Fibroblast of mammary gland (primary cell): ENCODE measurements at places on chromosomes 1 and 21.

- DNase-seq, result peak; percentile 42
These were observed 155.2 kb upstream of the KAZN start for GRCh38 chr1:14443164-14443787.

GRCh38 chr1:45455162-45455561, 35.8 kb downstream of the TESK2 start:
- DNase-seq, result no peak

GRCh38 chr1:242787968-242788367, 263.5 kb upstream of the PLD5 start:
- no peak for DNase-seq

DNA sequence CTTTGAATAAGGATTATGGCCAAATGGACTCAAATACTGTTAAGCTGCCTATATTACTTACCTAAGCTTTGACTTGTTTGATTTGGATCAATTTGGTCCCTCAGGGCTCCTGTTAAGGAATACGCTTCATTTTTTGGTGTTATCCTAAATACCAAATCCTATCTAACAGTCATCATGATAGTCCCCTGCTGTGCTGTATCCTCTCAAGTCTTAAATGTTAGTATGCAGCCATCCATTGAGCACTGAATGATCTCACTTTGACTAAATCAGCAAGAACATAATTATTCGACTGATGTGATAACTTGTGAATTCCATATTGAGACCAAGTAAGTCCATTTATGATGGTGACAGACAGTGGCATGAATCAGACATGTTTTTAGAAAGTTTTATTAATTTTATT, 53.1 kb upstream of the ATF3 start:
- no peak for DNase-seq

DNA sequence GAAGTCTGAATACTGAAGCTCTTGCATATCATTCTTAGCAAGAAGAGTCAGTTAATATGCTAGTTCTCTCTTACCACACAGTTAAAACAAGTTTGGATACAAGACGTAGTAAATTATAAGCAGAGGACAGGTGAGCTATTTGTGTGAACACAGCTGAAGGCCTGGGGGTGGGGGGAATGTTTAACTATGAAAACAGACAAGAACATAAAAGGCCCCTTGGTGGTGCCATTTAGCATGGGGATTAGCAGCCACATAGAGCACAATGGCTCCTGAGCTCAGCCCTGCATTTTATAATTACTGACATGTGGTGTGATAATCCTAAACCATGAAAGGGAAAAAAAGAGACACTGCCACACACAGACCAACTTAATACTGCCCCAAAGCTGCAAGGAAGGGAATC, 94.8 kb downstream of the TGFBR3 start:
- no peak for DNase-seq

GRCh38 chr1:184752656-184753055, 2.0 kb downstream of the EDEM3 start:
- no peak for DNase-seq

- DNase-seq, result no peak
These were observed 11.6 kb downstream of the FAAH start for GRCh38 chr1:46405724-46406123.

GRCh38 chr1:223844787-223845036, 1.0 kb downstream of the TP53BP2 start:
- DNase-seq, result no peak

DNA sequence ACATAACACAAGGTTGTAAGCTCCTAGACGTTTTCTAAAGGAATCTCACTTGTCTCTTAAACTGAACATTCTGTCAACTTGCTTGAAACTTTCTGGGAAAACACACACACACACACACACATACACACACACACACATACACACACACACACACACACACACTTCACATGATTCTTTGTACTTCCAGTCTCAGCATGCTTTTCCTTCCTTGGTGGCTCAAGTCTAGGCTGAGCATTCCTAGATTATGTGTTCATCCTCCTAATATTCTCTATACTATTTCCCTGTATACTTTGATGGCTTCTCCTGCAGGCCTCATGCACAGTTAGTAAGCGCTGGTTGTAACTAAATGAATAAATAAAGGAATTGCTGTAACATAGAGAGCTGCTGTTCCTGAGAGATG, 372.1 kb downstream of the PTPRC start:
- no peak for DNase-seq

- peak; percentile 68 for DNase-seq
These were observed 125.0 kb downstream of the GPR52 start for GRCh38 chr1:174572771-174573170.

GRCh38 chr1:206890125-206891060, 6.8 kb upstream of the IL24 start:
- DNase-seq, result peak; percentile 71

DNA sequence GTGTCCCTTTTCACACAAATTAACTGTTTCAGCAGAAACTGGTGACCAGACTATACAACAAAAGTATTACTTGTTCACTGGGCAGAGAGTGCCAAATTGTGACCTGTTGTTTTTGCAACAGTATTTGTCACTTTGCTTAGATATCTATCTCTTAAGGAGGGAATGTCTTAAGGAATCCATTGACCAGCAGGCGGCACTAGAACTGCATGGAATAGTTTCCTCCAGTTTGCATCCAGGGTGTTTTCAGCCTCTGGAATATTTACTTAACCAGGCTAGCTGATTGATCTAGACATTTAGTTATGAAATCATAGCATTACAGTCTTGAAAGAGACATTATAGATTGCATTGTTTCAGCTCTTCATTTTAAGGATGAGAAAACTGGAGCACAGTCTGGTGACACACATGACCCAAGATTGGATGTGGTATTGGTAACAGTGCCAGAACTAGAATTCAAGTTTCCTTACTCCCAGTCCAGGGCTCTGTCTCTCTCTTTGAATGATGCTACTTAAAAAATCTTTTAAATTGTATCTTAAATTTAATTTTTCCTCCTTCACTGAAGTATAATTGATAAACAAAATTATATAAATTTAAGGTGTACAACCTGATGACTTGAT, 16.9 kb downstream of the RPTN start:
- DNase-seq, result peak; percentile 80

DNA sequence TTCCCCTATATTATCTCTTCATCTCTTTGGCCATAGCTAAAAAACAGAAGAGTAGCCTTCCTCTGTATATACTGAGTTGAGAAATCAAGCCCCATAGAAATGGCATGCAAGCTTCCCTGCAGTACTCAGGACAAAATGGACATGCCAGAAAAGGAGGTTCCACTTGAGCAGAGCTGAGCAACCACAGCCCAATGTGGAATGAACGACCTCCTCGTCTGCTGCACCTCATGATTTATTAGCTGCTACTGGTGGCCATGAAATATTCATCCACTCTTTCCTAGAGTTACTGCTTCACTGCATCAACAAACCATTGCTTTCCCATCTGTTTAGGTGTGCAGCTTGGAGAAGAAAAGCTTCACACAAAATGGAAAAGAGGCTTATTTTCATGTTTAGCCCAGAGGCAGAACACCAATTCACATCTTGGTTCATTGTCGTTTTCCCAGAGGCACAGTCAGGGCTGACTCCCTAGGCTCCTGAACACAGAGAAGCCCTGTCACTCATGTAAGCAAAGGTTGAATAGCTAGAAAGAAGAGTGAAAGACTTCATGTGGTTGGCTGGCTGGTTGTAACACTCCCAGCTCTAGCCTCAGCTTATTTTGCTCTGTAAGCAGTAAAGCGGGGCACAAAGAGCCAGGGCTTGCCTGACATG, 148.0 kb downstream of the TSEN15 start:
- no peak for DNase-seq

GRCh38 chr1:222880587-222880986, 65.7 kb downstream of the DISP1 start:
- peak; percentile 87 for DNase-seq

GRCh38 chr1:178870944-178871343, at the start of gene ANGPTL1:
TSS of gene ANGPTL1 (minus strand) at chr1:178871077. CDS start at chr1:178865776, 5,301 bp downstream.
- DNase-seq, result peak; percentile 45

DNA sequence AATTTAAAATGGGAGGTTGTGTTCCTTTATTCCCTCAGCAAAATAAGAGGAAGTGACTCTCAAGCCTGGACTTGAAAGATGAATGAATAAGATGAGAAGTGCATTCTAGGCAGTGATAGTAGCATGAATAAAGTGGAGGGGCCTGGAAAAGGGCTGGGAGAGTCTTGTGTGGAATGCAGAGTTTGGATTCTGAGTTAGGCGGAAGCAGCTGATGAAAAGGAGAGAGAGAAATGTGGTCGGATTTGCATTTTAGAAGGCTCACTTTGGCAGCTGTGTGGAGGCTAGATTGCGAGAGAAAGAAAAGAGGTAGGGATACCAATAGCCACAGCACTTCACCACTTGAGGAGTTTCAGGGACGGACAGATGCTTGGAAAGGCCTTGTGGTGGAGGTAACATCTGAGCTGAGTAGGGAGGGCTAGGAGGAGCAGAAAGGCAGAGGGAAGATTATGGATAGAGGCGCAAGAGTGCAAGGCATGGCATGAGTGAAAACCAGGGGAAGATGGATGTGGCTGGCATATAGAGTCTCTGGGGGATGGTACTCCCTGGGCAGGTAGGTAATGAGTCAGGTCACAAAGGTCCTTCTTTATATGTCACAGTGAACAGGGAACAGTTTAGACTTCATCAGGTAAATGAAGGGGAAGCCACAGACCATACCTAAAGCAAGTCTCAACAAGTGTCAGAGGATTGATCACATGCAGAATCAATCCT, 59.6 kb downstream of the ST3GAL3 start:
- no peak for DNase-seq

GRCh38 chr1:87830432-87830978, 501.8 kb downstream of the LMO4 start:
- DNase-seq, result no peak

- no peak for DNase-seq
These were observed 369.6 kb upstream of the ADGRL2 start for GRCh38 chr1:81430955-81431623.

GRCh38 chr21:29164323-29164942, 34.0 kb downstream of the MAP3K7CL start:
- DNase-seq, result peak; percentile 92

DNA sequence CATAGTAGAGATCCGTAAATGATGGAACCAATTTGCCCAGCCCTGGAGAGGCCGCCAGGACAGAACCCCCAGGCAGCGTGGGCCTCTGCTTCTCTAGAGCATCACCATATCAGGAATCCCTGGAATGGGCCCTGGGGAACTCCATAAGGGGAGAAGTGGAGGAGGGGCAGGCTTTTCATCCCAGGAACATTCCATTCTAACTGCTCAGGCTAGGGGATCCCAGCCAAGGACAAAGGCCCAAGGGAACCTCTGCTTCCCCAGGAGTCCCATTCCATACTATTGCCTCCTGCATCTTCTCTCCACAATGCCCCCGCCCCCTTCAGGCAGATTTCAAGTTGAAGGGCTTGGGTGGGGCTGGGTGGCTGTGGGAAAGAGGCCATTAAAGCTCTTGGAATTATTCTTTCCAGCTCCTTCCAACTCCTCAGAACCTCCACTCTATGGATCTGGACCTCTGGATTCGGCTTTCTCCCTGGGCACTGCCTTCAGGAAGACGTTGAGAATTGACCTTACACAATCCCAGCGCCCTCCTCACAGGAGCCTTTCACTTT, 6.0 kb downstream of the TRNP1 start:
- peak; percentile 99 for DNase-seq

GRCh38 chr1:8376358-8376840, 58.5 kb downstream of the SLC45A1 start:
- no peak for DNase-seq

DNA sequence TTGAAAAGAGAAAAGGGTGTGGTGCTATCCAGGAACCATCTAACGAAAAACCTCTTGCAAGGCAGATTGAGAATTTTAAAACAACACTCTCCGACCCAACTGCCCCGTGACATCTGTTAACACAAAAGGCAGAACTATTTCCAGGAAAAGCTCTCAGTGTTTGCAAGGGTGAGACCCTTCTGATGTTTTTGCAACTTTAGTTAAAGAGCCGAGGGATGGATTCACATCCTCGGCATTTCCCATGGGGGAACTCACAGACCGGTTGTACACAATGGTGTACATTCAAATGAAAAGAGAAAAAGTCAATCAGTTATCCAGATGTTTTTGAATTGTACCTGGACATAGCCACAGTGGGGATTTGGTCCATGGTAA, 120.0 kb downstream of the NGF start:
- DNase-seq, result no peak

- DNase-seq, result no peak
These were observed 33.6 kb downstream of the COL18A1 start for GRCh38 chr21:45438391-45439145.

GRCh38 chr1:113247782-113248181, 142.5 kb upstream of the MAGI3 start:
- no peak for DNase-seq

- DNase-seq, result peak; percentile 86
These were observed 8.2 kb upstream of the FNDC7 start for GRCh38 chr1:108704496-108704895.

DNA sequence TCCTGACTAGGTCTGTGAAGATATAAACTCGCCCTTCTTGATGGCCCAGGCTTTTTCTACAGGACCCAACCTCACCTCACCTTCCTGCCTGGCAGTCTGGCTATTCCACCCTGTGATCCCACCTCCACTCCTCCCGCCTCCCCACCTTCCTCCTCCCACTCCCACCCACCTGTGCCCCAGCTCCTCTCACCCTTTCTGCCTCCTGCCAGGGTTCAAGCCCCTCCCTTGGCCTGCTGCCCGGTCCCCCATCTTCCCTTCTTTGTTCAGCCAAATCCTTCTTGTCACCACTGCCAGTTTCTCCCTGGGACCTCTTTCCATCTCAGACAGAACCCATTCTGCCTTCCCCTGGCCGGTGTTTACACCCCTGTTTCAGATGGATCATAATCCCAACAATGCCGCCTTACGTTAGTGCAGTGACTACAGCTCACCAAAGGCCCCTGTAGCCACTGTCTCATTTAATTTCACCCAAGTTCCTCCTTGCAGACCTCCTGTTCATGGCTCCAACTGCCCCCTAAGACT, 127.5 kb upstream of the EDN2 start:
- DNase-seq, result no peak

GRCh38 chr1:38250356-38250755, 203.8 kb upstream of the POU3F1 start:
- no peak for DNase-seq

GRCh38 chr21:15616864-15617574, 112.8 kb upstream of the USP25 start:
- DNase-seq, result peak; percentile 55

DNA sequence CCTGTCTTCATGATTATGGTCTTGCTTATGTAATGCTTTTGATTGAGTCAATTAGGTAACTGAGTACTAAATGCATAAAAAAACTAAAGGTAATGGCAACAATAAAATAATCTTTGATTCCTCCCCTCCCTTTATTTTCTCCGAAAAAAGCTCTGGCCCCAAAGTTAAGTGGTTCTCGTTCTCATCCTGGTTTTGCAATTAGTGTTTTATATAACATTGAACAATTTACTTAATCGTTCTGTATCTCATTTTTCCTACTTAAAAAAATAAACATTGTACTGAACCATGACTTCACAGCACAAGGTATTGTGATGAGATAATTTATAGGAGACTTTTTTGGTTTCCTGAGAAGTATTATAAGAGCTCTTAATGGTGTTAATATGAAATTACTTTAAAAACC, 11.3 kb downstream of the SLC22A15 start:
- no peak for DNase-seq

- no peak for DNase-seq
These were observed 13.5 kb downstream of the SUSD4 start for GRCh38 chr1:223350361-223350908.

- DNase-seq, result no peak
These were observed 503.8 kb downstream of the NPHP4 start for GRCh38 chr1:5488448-5488847.
